HepG2 (cell line): ENCODE measurements at places on chromosomes 13 and 19. TPM values are rescaled to one million over a fixed set of nuclear protein-coding genes. Genes with fewer than 3 reads are reported as not detected.

ZNF324B gene
- 0.53 and 0.98 TPM in 2 replicates for polyA plus RNA-seq

ZNF888 gene
- 1.7 TPM in 2 replicates for polyA plus RNA-seq

CYP4F22 gene
- 0.05 and 0.09 TPM in 2 replicates for polyA plus RNA-seq

SIGLEC5 gene
- polyA plus RNA-seq: not detected in 2 replicates

GRCh38 chr13:98707281-98707999, 45.0 kb downstream of the SLC15A1 start:
- no peaks in the 10 kb centered on the region for H3K4me1 ChIP-seq
- H3K27me3 ChIP-seq: no peaks in the 10 kb centered on the region; the same call in 2 of the 3 replicates
- H3K27ac ChIP-seq: no peak overlapping the region
- no peaks in the 10 kb centered on the region for H3K36me3 ChIP-seq

DNA sequence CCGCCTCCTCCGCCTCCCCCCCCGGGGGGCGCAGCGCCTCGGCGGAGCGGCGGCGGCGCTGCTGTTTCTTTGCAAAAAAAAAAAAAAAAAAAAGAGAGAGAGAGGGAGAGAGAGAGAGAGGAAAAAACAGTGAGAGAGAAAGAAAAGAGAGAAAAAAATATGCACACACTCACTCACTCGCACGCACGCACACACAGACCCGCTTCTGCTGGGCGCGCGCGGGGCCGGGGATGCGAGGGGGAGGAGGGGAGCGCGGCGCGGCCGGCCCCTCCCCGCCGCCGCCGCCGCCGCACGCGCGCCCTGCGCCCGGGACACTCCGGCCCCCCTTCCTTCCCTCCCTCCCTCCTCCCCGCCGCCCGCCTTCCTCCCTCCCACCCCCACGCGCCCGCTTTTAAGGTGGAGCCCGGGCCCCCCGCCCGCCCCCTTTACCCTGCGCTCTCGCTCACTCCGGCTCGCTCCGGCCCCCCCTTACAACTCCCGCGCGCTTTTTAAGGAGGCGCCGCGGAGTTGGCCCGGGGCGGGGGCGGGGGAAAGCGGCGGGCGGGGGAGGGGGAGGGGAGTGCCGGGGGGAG, at the start of gene SAMD1:
Gene SAMD1 (minus strand): TSS at position 243 of the 572 bp plus-strand sequence.
- H3K36me3 ChIP-seq: peaks cover 4% of the 10 kb centered on the region
- peak within 1 kb of the TSS; percentile 83 for H3K4me3 ChIP-seq
- peak within 1 kb of the TSS; percentile 79 for H3K27ac ChIP-seq
- H3K27me3 ChIP-seq: no peaks in the 10 kb centered on the region
- H3K4me1 ChIP-seq: peaks cover 28% of the 10 kb centered on the region

DNA sequence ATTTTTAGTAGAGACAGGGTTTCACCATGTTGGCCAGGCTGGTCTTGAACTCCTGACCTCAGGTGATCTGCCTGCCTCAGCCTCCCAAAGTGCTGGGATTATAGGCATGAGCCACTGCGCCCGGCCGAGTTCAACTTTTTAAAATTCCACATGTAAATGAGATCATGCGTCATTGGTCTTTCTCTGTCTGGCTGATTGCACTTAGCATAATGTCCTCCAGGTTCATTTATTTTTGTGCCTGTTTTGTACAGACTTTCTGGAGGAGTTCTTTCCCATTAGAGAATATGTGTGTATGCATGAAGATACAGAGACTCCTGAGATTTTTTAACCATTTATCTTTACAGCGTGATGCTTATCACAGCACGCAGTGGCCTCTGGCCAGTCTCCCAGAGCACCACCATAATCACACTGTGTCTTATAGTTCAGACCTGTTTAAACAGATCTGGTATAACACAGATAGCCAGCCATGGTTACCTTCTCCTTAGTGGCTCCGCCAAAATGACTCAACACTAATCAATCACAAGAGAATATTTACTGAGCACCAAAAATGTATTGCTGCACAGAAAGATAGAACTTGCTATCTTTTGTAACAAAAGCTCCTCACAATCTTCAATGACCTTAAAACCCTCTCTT, 11.4 kb upstream of the STARD13 start:
- no peak overlapping the region for H3K4me3 ChIP-seq
- H3K4me1 ChIP-seq: peaks cover 26% of the 10 kb centered on the region
- peak; percentile 68 for DNase-seq
- H3K27me3 ChIP-seq: no peaks in the 10 kb centered on the region

DNA sequence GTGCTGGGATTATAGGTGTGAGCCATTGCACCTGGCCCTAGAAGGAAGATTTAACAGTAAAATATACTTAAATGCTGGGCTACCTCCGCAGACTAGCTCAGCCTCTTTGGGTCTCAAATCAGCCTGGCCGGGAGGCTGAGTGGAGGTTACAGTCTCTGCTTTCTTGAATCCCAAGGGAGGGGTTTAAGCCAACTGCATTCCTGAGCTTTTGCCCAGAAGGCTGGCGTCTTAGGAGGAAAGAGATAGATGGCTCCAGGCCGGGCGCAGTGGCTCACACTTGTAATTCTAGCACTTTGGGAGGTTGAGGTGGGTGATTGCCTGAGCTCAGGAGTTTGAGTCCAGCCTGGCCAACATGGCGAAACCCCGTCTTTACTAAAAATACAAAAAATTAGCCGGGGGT, 623 bp upstream of the C5AR1 start:
- peaks cover 55% of the 10 kb centered on the region for H3K4me1 ChIP-seq
- H3K36me3 ChIP-seq: no peaks in the 10 kb centered on the region
- H3K27me3 ChIP-seq: 0 out of 2 replicates have a peak, but pooled peaks cover 1% of the 10 kb centered on the region
- no peak for DNase-seq

- H3K27me3 ChIP-seq: no peaks in the 10 kb centered on the region; the same call in 1 of the 2 replicates
- H3K4me1 ChIP-seq: no peaks in the 10 kb centered on the region
- H3K4me3 ChIP-seq: no peak overlapping the region
- no peak for DNase-seq
- H3K27ac ChIP-seq: no peak overlapping the region
- no peaks in the 10 kb centered on the region for H3K36me3 ChIP-seq
Observed at GRCh38 chr13:76516586-76516985, 369.6 kb downstream of the KCTD12 start.

- DNase-seq: no peak
- H3K36me3 ChIP-seq: no peaks in the 10 kb centered on the region
- no peaks in the 10 kb centered on the region for H3K4me1 ChIP-seq
- H3K4me3 ChIP-seq: no peak overlapping the region
- no peaks in the 10 kb centered on the region for H3K27me3 ChIP-seq
Observed at GRCh38 chr13:104694397-104694796, 1628.2 kb upstream of the SLC10A2 start.

DNA sequence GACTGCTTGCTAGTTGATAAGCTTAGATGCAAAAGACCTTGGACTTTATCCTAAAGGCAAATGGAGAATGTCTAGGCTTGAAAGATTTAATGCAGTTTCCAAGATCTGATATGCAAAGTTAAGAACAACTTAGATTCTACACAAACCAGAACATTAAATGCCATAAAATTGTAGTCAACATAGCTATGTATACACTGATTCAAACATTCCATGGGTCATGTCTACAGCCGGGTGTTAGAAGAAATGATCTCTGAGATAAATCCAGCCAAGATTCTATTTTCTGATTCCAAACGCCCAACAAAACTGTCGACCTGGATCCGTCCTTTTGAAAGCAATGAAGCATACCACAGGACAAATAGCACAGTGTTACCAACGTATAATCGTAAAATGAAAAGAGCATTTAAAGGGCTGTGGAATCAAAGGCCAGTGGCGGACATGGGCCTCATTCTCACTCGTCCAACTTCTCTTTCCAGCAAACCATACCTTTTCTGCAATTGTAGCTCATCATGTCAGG, 52.7 kb downstream of the KCTD12 start:
- H3K27ac ChIP-seq: no peak overlapping the region
- no peak overlapping the region for H3K4me3 ChIP-seq
- no peak for DNase-seq
- no peaks in the 10 kb centered on the region for H3K4me1 ChIP-seq
- H3K27me3 ChIP-seq: peaks cover 22% of the 10 kb centered on the region; the same call in 2 of the 3 replicates
- H3K36me3 ChIP-seq: no peaks in the 10 kb centered on the region

DNA sequence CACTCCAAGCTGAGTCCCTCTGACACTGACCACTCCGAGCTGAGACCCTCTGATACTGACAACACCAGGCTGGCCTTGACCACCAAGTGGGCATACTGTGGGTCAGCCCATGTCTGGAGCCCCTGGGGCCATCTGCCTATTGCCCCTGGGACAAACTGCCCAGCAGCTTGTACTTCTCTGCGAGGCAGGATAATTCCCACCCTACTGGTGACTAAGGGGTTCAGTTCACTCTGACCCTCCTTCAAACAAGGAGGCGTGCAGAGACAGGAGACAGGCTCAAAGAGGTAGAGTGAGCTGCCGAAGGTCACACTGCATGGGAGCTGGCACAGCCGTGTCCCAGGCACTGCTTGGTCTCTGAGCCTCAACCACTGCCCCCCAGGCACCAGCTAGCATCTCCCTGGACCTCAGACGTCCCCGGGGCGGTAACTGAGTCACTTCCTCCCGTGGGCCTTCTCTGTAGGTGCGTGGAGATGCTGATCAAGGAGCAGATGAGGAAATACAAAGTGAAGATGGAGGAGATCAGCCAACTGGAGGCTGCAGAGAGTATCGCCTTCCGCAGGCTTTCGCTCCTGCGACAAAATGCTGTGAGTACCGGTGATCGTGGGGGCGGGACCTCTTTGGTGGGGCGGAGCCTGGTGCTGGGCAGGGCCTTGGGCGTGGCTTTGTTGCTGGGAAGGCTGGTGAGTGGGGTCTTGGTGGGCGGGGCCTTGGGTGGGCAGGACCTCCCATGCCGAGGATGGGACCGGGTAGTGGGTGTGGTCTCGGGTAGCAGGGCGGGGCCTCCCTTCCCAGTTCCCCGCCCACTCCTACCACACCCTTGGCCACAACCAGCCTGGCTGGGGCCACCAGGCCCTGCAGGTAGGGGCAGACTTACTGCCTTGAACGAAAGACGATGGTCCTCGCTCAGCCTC, 5.8 kb upstream of the USE1 start:
- no peaks in the 10 kb centered on the region; the same call in 2 of the 3 replicates for H3K27me3 ChIP-seq
- peaks cover 9% of the 10 kb centered on the region; the same call in 1 of the 3 replicates for H3K36me3 ChIP-seq
- no peak overlapping the region for H3K27ac ChIP-seq
- H3K4me1 ChIP-seq: peaks cover 11% of the 10 kb centered on the region

- H3K4me1 ChIP-seq: peaks cover 52% of the 10 kb centered on the region
- peak overlapping the region; percentile 67 for H3K4me3 ChIP-seq
Observed at GRCh38 chr19:40420766-40421765, 4.7 kb downstream of the SERTAD1 start.

- H3K27me3 ChIP-seq: peaks cover 95% of the 10 kb centered on the region
- H3K27ac ChIP-seq: no peak overlapping the region
- H3K4me1 ChIP-seq: no peaks in the 10 kb centered on the region
- DNase-seq: no peak
- H3K4me3 ChIP-seq: no peak overlapping the region
Observed at GRCh38 chr13:94704377-94705080, 7.8 kb downstream of the SOX21 start.
